Small intestine (tissue), 16 donors: ENCODE measurements at places on chromosomes 16 and 17. TPM values are rescaled to one million over a fixed set of nuclear protein-coding genes. Genes with fewer than 3 reads are reported as not detected.

- no peak overlapping the region for H3K4me3 ChIP-seq
- H3K4me1 ChIP-seq = peaks cover 48% of the 10 kb centered on the region
- H3K27me3 ChIP-seq = no peaks in the 10 kb centered on the region
- DNase-seq = no peak
- H3K36me3 ChIP-seq = peaks cover 43% of the 10 kb centered on the region
These were observed 81.1 kb downstream of the TBC1D16 start for GRCh38 chr17:79954281-79955166.

- no peaks in the 10 kb centered on the region for H3K27me3 ChIP-seq
- DNase-seq = no peak
- no peak overlapping the region for H3K27ac ChIP-seq
These were observed 42.5 kb downstream of the PSME3IP1 start for GRCh38 chr16:57143149-57143921.

Gene HLF
- 0.67 TPM for polyA plus RNA-seq

DNA sequence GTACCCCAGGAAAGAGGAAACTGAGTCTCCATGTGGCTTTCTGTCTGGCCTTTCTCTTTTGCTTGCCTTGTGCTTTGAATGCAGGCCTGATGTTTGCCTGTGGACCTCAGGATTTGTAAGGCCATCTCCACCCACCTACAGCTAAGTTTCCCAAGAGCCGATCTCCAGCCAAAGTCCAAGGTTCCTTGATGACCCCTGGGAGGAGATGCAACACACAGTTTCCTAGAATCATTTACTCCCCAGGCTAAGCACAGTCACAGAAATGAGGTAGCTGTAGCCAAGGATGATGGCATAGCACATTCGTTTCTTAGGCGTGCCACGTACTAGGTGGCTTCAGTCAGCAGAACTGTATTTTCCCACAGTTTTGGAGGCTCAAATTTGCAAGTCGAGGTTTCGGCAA is 595.4 kb downstream of the MAF start:
- no peak for DNase-seq
- H3K4me3 ChIP-seq = no peak overlapping the region
- H3K27me3 ChIP-seq = no peaks in the 10 kb centered on the region
- no peaks in the 10 kb centered on the region for H3K36me3 ChIP-seq
- no peak overlapping the region for H3K27ac ChIP-seq

GRCh38 chr17:44922136-44922535 is 6.8 kb upstream of the GFAP start:
- H3K4me1 ChIP-seq = no peaks in the 10 kb centered on the region
- H3K36me3 ChIP-seq = peaks cover 13% of the 10 kb centered on the region
- no peaks in the 10 kb centered on the region for H3K27me3 ChIP-seq

DNA sequence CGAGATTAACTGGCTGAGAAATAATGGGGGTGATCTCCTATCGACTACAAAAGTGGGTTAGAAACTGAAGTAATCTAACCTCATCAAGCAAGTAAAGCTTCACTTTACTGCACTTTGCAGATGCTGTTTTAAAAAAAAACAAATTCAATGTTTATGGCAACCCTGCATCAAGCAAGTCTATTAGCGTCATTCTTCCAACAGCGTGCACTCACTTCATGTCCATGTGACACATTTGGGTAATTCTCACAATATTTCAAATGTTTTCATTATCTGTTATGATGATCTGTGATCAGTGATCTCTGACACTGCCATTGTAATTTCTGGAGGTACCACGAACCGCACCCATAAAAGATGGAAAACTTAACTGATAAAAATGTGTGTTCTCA is 70.8 kb downstream of the KANSL1 start:
- H3K36me3 ChIP-seq = no peaks in the 10 kb centered on the region
- H3K27ac ChIP-seq = no peak overlapping the region
- no peaks in the 10 kb centered on the region for H3K27me3 ChIP-seq
- H3K4me3 ChIP-seq = no peak overlapping the region
- no peak for DNase-seq

Gene TBC1D3H
- not detected for polyA plus RNA-seq

DNA sequence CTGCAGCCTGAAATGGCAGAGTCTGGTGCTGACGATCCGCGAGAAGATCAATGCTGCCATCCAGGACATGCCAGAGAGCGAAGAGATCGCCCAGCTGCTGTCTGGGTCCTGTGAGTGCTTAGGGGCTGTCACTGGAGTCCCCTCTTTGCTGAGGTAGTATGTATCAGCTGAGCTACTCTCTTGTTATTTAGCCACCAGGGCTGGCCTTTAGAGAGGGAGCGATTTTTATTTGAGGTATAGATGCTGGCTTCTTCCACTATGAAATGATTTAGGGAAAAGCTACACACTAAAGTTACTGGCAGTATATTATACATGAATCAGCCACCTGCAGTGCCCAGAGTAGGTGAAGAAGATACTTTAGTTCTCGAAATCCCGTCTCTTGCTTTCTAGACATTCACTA is 2.6 kb downstream of the CDK5RAP3 start:
- H3K4me1 ChIP-seq = peaks cover 3% of the 10 kb centered on the region
- H3K4me3 ChIP-seq = no peak overlapping the region
- H3K27me3 ChIP-seq = no peaks in the 10 kb centered on the region
- H3K27ac ChIP-seq = no peak overlapping the region
- peaks cover 5% of the 10 kb centered on the region for H3K36me3 ChIP-seq
- no peak for DNase-seq

Gene EME1
- polyA plus RNA-seq = not detected

Gene NXPH3
- 0.31 TPM for polyA plus RNA-seq

- H3K27me3 ChIP-seq = peaks cover 15% of the 10 kb centered on the region
- no peaks in the 10 kb centered on the region for H3K36me3 ChIP-seq
- DNase-seq = no peak
- H3K27ac ChIP-seq = no peak overlapping the region
- no peak overlapping the region for H3K4me3 ChIP-seq
These were observed 38.9 kb upstream of the C1QL1 start for GRCh38 chr17:45006927-45007461.

DNA sequence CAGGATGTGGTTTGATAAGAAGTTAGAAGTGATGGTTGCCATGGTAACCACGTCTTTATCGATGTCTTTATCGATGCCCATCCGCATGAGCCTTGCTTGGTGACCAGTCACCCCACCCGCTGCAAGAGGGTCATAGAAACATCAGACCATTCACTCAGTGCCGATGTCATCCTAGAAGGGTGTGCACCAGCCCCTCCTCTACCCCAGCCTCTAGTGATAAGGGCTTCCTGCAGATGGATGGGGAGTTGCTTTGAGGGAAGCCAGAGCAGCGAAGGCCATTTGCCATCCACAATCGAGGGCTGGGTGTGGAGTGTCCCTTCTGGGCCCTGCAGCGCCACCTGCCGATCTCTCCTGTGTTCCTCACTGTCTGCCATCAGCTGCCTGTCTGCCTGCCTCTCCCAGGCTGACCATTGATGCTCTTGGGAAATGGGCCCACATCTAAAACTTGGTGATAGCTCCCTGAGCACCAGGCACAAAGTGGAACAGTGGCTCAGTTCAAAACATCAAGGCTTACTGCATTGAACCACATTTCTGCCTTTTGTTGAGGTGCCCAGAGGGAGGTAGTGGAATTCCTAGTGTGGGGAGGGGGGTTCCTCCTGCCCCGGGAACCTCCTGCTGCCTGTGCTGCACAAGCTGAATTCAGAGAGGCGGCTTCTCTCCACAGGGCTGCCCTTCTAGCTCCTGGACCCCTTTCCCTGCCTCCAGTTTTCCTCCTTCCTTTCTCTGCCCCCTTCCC is 8.9 kb downstream of the CALB2 start:
- H3K36me3 ChIP-seq = no peaks in the 10 kb centered on the region
- peak; percentile 24 for DNase-seq
- H3K4me1 ChIP-seq = no peaks in the 10 kb centered on the region

DNA sequence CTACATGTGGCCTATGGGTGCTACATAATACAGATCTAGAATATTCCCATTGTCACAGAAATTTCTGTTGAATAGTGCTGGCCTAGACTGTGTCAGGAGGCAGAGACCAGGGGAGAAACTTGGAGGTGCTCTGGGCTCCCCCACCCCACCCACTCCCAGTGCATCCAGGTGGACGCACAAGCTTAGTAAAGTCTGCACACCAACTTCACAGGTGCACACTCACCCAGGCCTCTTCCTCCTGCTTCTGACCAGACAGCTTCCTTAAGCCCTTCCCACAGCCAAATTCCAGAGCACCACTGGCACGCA is 7.6 kb upstream of the CNP start:
- H3K4me1 ChIP-seq = no peaks in the 10 kb centered on the region
- H3K36me3 ChIP-seq = no peaks in the 10 kb centered on the region
- no peak for DNase-seq
- H3K27ac ChIP-seq = no peak overlapping the region

DNA sequence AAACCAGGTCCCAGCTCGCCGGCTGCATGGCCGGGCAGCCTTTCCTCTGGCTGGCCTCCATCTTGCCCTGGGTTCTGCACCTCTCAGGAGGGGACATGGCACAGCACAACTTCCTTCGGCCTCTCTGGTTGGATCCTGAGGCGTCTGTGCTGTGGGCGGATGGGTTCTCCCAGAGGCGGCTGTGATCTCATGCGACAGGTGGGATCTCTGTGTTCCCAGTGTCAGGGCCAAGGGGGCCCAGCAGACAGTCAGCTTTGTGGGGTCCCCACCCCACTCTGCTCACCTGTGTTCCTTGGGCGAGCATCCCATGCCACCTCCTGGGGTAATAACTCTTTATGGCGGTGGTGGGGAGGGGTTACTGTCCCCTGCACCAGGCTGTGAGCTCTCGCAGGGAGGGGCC is 35.8 kb downstream of the FA2H start:
- H3K4me1 ChIP-seq = peaks cover 4% of the 10 kb centered on the region
- no peak overlapping the region for H3K4me3 ChIP-seq
- H3K36me3 ChIP-seq = no peaks in the 10 kb centered on the region
- no peaks in the 10 kb centered on the region for H3K27me3 ChIP-seq
- DNase-seq = no peak
- no peak overlapping the region for H3K27ac ChIP-seq

GRCh38 chr17:55451203-55451641 is 29.6 kb upstream of the MMD start:
- H3K4me3 ChIP-seq = no peak overlapping the region

DNA sequence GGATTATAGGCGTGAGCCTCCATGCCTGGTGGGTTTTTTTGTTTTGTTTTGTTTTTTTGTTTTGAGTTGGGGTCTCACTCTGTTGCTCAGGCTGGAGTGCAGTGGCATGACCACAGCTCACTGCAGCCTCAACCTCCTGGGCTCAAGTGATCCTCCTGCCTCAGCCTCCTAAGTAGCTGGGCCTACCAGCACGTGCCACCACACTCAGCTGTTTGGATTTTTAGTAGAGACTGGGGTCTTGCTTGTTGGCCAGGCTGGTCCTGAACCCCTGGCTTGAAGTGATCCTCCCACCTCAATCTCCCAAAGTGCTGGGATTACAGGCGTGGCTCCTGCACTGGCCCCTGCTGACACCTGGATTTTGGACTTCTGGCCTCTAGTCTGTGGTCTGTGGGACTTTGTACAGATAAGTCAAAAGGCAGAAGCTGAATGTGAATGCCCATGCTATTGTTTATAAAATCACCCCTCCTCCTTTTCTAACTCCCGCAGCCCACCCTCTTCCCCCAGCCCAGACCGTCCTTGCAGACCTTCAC is 5.7 kb downstream of the SNAI3 start:
- no peak overlapping the region for H3K27ac ChIP-seq
- H3K4me1 ChIP-seq = no peaks in the 10 kb centered on the region
- DNase-seq = no peak
- H3K4me3 ChIP-seq = no peak overlapping the region
- H3K36me3 ChIP-seq = no peaks in the 10 kb centered on the region

DNA sequence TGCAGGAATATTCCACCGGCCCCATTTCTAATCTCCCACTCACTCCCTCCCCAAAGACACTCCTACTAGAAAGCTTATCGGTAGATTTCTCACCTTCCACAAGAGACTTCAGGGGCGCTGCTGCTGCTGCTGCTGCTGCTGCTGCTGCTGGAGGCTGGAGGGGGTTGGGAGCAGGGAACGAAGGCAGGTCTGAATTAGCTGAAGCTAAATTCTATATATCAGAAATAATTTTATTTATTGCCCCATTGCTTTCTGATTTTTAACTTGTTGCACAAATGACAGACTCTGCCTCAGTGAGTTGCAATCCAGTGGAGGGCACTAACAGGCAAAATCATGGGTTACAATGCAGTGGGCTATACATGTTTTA is 25.8 kb upstream of the HLF start:
- no peak for DNase-seq
- H3K4me3 ChIP-seq = no peak overlapping the region
- H3K4me1 ChIP-seq = no peaks in the 10 kb centered on the region
- peak overlapping the region; percentile 43 for H3K27ac ChIP-seq
- H3K27me3 ChIP-seq = no peaks in the 10 kb centered on the region

Gene OTOP2
- 0.39 TPM for polyA plus RNA-seq

DNA sequence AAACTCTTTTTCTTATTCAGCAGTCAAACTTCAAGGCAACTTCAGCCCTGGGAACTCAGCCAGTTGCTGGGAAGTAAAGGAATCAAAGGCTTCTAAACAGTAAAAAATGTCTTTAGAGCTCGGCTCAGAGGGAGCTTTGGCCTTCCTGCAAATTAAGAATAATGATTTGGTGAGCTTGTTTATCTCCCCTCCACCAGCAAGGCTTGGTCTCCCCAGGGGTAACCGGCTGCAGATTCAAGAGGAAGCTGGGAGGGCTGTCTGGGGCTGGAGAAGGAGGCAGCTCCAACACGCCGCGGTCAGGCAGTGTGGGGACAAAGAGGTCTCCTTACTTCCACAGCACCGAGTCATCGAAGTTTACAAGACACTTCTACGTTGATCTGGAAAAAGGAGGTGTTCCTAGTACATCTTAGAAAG is 17.7 kb upstream of the DOC2B start:
- H3K4me1 ChIP-seq = no peaks in the 10 kb centered on the region
- no peaks in the 10 kb centered on the region for H3K27me3 ChIP-seq
- no peak overlapping the region for H3K4me3 ChIP-seq
- no peak overlapping the region for H3K27ac ChIP-seq
- H3K36me3 ChIP-seq = no peaks in the 10 kb centered on the region

DNA sequence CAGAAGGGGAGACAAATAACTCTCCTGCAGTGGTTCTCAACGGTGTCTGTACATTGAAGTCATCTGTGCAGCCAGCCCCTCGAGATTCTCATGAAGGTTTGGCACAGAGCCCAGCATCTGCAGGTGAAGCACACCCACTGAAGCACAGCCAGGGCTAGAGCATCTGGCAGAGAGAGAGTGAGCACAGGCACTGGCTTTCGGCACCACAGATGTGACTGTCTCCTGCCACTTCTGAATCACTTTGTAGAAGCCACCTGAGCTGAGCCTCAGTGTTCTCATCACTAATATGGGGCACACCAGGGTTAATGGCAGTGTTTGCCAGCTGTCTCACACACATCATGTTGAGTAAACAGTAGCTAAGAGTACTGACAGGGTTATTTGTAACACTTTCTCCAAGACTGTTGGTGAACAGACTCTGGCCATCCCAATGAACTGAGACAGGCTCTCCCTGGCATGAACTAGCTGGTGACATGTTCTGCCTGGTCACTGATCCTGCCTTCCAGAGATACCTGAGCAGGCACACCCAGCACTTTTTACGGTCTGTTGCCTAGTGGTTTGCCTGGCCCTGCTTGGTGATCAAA is 10.9 kb downstream of the HSPB9 start:
- no peaks in the 10 kb centered on the region for H3K27me3 ChIP-seq
- peaks cover 10% of the 10 kb centered on the region for H3K4me1 ChIP-seq
- H3K4me3 ChIP-seq = no peak overlapping the region
- peak overlapping the region; percentile 48 for H3K27ac ChIP-seq
- peaks cover 12% of the 10 kb centered on the region for H3K36me3 ChIP-seq
- no peak for DNase-seq

GRCh38 chr16:85616607-85617321 is 3.6 kb downstream of the GSE1 start:
- H3K4me3 ChIP-seq = no peak overlapping the region
- DNase-seq = peak; percentile 68
- H3K27ac ChIP-seq = no peak overlapping the region
- H3K36me3 ChIP-seq = no peaks in the 10 kb centered on the region
- peaks cover 48% of the 10 kb centered on the region for H3K4me1 ChIP-seq
